DMS79 treated with DMSO at 0.1 percent for 48 hours (cell line): ENCODE measurements at places on chromosomes 4 and X.
A peak's percentile ranks its signal among the peaks of the same experiment; 100 is the strongest.

DNA sequence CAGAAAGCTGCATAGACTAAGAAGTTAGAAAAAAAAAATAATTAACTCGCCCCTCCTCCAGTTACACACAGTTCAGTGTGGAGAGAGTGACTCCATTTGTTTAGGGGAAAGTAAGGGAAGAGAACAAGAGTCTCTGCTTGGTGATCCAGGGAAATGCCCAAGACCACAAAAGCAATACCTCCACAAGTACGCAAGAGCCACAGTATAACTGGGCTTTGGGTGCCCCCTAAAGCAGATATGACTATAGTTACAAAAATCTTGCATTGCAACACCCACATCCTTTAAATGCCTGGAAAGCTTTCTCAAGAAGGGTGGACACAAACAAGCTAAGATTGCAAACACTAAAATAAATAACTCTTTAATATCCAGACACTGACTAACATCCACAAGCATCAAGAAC, 164.2 kb upstream of the NRK start:
- DNase-seq, result no peak

GRCh38 chrX:151714362-151714761, 1.5 kb upstream of the FATE1 start:
- no peak for DNase-seq

GRCh38 chr4:3493720-3494461, 30.8 kb downstream of the DOK7 start:
- DNase-seq, result no peak

GRCh38 chr4:39846120-39846519, 131.6 kb downstream of the PDS5A start:
- no peak for DNase-seq

DNA sequence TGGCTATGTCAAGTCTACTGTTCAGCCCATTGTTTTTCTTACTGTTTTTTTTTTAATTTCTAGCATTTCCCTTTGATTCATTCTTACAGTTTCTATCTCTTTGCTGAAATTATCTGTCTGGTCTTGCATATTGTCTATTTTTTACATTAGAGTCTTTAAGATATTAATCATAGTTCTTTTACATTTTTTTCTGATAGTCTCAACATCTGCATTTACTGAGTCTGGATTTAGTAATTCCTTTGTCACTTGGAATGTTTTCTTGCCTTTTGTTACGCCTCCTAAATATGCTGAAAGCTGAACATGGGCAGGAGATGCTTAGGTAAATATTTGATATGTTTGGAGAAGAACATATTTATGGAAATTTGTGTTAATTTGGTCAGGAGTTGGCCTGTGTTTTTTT, 10.4 kb downstream of the JADE3 start:
- DNase-seq, result no peak

DNA sequence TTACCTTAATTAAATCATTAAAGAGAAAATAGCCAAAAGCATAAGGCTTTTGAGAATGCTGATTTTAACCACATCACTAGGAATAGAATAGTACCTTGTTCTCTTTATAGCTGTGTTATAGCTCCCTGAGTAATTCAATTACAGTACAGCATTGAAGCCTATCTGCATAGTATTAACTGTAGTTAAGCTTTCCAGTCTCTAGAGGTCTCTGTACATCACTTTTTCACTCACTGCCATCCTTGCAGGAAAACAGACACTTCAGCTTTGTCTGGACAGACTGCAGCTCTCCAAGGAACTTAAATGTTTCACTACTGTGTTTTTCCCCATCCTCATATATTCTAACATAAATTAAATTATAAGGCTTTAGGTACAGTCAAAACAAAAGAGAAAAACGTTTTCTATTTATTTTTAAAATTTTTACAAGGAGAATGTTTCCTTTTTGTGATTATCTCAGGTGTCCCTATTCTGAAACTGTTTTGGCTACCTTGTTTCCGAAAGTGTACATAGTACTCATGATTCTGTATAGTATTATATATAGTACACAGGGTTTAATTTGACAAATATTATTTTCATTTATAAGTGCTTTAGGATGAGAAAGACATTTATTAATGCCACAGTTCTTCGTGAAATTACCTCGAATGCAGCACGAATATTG, 407.9 kb downstream of the PCDH18 start:
- peak; percentile 50 for DNase-seq

DNA sequence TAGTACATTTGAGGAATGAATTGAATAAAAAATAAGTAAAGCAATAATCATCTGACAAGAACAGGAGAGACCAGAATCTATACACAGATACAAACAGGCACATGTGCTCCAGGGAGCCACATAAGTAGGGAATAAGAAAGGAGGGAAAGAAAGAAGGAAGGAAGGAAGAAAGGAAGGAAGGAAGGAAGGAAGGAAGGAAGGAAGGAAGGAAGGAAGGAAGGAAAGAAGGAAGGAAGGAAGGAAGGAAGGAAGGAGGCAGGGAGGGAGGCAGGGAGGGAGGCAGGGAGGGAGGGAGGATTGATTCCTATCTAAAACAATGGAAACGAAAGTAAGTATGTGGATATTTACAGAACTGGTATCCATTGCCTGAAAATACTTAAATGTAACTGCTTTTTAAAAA, 475.8 kb downstream of the NLGN4X start:
- no peak for DNase-seq

DNA sequence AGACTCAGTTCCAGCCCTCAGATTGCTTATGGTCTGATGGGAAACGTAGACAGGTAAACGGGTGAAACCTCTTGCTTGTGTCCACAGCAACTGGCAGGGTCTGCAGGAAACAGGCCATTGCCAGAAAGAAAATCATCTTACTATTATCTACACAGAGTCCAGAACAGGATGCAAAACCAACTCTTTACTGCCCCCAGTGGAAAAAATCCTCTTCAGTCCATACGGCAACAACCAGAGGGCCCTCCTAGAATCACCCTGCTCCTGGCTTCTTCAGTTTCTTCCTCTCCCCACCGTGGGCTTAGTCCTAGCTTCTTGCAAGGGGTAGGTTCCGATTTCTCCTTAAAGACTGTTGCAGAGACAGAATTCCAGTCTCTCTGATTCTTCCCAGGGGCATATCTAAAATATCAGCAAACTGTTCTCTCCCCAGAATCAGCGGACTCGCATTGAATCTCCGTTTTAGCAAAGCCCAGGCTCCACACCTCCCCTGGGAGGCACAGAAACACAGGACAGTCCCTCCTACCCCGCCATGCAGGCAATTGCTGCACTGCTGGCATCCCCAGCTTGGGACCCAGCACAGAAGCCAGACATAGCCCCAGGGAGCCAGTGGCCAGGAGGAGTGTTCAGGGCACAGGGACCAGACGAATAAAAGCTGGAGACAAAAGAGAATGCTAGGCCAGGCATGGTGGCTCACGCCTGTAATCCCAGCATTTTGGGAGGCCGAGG, 41.0 kb upstream of the SH3RF1 start:
- no peak for DNase-seq

- DNase-seq, result no peak
These were observed 43.7 kb upstream of the TADA2B start for GRCh38 chr4:6999172-7000086.

- no peak for DNase-seq
These were observed 200.7 kb upstream of the NPY2R start for GRCh38 chr4:155007660-155008176.

DNA sequence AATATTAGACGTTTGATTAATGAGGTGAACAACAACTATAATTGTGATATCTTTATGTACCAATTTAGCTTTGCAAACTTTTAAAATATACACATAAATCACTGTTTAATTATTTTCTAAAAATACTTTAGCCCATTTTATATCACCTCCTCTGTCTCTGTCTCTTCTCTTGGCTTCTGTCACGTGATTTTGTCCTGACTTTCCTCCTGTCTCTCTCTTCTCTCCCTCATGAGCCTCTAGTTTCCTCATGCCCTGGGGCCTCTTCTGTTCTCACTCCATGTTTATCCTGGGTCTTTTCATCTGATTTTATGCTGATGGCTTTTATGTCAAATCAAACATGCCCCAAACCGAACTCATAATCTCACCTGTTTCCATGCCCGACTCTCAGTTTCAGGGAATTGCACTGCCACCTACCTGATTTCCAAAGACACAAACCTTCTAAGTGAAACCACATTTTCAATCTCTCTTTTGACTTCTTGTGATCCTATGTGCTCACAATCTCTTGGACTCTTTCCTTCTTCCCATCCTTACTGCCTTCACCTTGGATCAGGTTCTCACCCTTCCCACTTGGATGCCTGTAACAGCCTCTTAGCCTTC, 303.0 kb upstream of the GALNT7 start:
- no peak for DNase-seq

- no peak for DNase-seq
These were observed 13.6 kb downstream of the DHX15 start for GRCh38 chr4:24570574-24571236.

- DNase-seq, result no peak
These were observed 32.9 kb upstream of the SPRY1 start for GRCh38 chr4:123363729-123364128.

GRCh38 chrX:123425471-123425870, 241.4 kb downstream of the GRIA3 start:
- no peak for DNase-seq

GRCh38 chr4:171130256-171130801, 682.9 kb upstream of the GALNTL6 start:
- DNase-seq, result no peak

DNA sequence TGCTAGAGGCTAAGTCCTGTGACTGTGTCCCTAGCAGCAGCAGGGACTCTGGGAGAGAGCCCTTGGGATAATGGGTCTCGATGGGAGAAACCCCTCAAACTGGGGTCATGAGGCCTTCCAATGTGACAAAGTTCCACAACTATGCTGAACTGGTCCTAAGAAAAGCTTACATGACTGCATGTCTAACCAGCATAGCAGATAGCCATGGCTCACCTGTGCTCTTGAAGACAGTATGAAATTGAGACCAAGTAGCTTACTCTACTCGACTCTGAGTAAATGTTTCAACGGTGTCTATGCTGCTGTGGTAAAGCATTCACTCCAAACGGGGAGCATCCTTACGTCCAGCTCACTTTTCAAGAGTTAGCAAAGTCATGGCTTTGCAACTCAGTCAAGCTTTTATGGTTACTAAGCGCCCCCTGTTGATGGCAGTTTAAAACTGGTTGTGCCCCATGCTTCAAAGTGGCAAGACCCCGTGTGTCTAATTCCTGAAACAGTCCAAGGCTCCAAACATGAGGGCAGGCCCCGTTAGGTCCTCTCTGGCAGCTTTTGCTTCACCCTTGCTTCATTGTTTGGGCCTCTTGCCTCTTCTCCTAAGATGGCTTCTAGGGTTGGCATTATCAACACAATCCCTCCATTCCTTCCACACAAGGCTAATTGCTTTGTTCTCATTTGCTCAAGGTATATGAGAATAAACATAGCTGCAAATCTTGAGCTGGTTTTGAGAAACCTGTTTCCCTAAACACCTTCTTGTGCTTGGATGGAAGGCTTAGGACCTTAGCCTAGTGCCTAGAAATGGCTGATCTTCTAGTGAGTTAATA, 46.6 kb downstream of the CCNG2 start:
- DNase-seq, result peak; percentile 5

DNA sequence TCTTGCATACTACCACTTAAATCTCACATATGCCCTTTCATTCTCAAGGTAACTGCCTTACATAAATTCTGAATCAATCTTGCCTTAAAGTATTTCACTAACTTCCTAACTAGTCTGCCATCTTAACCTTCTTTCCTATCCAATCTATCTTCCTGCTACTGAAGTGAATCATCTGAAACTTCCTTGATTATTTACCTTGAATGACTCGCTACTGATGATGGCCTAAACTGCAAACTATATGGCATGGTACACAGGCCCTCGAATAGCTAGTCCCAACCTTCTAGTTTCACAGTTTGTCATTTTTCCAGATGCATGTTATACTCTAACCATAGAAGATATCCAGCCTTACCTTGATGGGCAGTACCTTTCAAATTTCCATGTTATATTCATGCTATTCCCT, 19.9 kb downstream of the PHKA1 start:
- no peak for DNase-seq

- no peak for DNase-seq
These were observed 42.1 kb downstream of the HS6ST2 start for GRCh38 chrX:132916349-132916748.

DNA sequence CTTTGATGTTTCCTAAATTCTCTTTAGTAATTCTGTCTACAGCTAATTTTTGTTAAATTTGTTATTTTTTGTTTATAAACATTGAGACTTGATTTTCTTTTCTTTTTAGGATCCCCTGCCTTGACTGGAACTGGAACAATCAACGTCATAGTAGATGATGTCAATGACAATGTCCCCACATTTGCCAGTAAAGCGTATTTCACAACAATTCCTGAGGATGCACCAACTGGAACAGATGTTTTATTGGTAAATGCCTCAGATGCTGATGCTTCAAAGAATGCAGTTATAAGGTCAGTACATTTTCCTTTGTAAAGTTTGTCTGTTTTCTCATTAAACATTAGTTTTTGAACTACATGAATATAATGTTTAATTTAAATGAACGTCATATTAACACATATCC, 119.4 kb downstream of the FAT4 start:
- DNase-seq, result no peak

- no peak for DNase-seq
These were observed 153.5 kb upstream of the PJA1 start for GRCh38 chrX:69318651-69319340.

DNA sequence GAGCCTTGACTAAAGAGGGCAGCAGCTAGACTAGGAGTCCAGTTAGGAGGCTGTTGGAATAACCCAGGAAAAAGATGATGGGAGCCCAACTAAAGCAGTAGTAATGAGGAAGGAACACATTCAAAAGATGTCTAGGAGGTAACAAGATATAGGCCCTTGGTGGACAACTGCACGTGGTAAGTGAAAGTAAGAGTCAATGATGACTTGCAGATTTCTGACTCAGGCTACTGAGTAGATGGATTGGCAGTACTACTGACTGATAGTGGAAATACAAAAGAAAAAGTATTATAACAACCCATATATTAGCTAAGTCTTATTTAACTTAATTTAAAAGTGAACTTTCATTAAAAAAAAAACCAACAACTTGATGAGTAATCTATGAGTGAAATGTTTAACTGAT, 74.0 kb downstream of the PAK3 start:
- DNase-seq, result no peak

- DNase-seq, result no peak
These were observed 270.1 kb downstream of the TMA16 start for GRCh38 chr4:163764569-163764968.

DNA sequence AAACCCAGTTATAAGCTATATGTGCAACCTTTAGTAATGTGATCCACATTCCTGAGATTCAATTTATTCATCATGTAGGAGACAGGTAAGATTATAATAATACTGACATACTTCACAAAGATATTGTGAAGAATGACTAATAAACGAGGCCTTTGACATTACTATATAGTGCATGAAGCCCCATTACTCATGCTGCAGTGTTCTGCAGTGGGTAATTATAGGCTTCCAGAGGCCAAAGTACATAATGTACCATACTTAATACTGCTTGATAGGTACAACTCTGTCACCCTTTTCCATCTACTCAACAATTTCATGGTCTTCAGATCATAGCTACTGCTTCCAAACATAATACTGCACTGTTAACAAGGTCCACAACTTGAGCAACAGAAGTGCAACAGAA, 68.9 kb downstream of the COL25A1 start:
- no peak for DNase-seq

- no peak for DNase-seq
These were observed 2.3 kb downstream of the SH3TC1 start for GRCh38 chr4:8201321-8201781.

GRCh38 chrX:55867181-55867651, 149.7 kb downstream of the RRAGB start:
- DNase-seq, result no peak
